Stimulated activated CD8-positive, alpha-beta memory T cell treated with anti-CD3 and anti-CD28 coated beads, Interleukin-12 subunit alpha, Interleukin-12 subunit beta, amount 100 ng/mL, for 1 hour (primary cell): ENCODE measurements at places on chromosomes 5 and 9.

- no peak for DNase-seq
Observed at GRCh38 chr9:6896562-6896961, 138.8 kb downstream of the KDM4C start.

- no peak for DNase-seq
Observed at GRCh38 chr9:99962680-99963261, 56.3 kb downstream of the STX17 start.

- no peak for DNase-seq
Observed at GRCh38 chr5:548256-548655, 24.0 kb upstream of the SLC9A3 start.

- no peak for DNase-seq
Observed at GRCh38 chr5:132433141-132433540, 57.4 kb downstream of the IRF1 start.

DNA sequence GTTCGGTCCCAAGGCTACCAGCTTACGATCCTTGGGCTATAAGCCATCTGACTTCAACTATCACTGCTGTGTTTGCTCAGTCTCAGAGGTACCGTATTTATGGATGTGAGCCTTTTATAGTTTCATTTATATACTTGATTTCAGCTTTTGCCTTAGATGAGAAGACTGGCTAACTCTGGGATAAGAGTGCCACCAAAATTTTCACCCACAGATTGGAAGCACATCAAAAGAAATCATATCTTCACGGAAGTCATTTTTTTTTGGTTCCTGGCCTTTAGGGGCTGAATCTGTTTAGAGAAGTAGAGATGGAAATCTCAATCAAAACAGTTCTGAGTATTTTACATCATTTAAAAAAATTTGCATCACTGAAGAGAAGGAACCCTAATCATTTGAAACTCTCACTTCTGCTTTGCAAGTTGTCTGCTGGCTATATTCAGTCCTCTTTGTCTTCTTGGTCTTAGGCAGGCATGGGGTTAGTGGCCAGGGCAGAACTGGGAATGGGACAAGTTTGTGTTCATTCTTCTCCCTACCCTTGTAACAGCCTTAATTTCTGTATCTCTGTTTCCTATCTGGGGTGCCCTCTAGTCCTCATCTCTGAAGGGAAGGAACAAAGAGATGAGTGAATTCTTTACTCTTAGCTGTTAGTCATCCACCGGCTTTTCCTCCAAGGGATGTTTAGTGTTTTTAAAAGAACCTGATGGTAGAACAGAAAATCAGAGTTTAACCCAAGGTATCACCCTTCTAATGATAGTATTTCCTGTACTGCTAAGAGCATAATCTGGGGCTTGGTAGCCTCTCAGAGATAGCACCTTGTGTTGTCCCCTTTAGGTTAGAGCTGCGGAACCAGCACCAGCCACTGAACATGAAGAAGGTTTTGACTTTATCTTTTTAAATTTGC, 14.1 kb upstream of the TNFAIP8 start:
- DNase-seq, result no peak

DNA sequence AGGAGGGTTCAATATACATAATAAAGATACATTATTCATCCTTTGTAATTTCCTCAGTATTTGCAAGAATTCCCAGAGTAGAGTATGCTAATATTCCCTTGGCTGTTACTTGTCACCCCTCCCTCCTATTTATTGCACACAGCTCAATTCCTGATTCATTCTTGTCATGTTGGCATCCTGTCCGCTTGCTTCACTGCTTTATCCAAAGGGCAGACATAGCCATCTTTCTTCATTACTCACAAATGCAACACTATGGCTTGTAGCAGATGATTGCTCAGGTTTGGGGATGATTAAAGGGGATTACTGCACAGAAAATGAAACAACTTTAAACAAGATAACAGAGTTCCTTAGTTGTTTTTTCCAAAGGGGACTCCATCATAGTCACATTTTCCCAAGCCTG, 1.2 kb upstream of the IL33 start:
- DNase-seq, result no peak

- DNase-seq, result no peak
Observed at GRCh38 chr5:3429962-3430361, 165.7 kb upstream of the IRX1 start.

DNA sequence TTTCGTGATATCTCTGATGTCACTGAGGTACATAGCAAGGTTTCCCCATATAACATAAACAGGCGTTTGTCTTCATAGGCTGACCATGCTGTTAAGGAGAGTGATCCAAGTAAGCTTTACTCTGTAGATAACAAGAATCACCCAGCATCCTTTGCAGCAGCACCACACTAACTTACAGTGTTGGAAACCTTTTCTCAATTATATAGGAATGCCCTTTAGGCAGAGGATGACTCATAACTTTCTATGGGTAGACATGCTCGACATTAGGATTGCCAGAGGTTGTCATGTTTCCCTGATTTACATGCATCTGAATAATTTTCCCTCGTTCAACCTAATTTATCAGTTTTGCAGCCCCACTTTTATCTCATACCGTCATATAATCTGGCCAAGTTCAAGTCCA, 870.0 kb upstream of the CDH9 start:
- no peak for DNase-seq

- DNase-seq, result no peak
Observed at GRCh38 chr5:90510438-90510837, 18.9 kb downstream of the LYSMD3 start.

GRCh38 chr5:94690778-94691177, 72.3 kb downstream of the SLF1 start:
- DNase-seq, result no peak

DNA sequence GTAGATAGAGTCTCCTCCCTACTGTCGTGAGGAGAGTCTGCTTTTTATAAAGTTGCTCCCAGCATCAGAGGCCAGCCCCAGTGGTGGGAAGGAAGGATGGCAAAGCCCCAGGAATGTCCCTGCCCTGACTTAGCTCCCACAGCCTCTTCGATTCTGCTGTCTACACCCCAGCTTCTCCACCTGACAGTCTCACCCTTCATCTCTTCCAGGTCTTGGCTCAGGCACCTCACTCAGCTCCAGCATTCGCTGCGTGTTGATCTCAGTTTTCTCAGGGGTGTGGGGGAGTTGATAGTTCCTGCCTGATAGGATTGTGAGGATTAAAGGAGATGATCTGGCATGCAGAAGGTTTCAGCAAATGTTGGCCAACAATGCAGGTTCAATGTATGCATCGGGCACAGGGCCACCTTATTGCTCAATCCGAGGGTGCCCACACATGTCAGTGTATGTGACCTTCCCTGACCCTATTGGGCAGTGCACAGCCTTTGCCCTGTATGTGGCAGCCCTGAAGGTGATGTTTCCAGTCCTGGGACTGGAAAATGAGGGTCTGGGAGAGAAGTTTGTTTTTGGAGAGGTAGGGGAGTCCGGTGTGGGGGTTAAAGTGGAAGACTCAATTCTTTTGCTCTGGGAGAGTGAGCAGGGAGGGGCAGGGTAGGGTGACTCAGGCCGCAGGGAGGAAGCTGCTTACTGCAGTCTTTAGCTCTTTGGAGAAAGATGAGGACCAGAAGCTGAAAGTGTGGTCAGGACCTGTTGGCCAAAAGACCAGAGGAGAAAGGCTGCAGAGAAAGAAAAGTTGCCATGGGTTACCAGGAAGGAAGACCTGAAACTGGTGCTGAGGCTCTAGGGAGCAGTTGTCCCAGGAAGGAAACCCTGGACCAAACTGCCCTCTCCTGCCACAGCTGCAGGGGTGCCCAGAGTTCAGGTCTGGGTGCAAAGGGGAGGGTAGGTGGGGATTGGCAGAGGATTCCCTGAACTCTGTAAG, 153.2 kb downstream of the MACROH2A1 start:
- no peak for DNase-seq

DNA sequence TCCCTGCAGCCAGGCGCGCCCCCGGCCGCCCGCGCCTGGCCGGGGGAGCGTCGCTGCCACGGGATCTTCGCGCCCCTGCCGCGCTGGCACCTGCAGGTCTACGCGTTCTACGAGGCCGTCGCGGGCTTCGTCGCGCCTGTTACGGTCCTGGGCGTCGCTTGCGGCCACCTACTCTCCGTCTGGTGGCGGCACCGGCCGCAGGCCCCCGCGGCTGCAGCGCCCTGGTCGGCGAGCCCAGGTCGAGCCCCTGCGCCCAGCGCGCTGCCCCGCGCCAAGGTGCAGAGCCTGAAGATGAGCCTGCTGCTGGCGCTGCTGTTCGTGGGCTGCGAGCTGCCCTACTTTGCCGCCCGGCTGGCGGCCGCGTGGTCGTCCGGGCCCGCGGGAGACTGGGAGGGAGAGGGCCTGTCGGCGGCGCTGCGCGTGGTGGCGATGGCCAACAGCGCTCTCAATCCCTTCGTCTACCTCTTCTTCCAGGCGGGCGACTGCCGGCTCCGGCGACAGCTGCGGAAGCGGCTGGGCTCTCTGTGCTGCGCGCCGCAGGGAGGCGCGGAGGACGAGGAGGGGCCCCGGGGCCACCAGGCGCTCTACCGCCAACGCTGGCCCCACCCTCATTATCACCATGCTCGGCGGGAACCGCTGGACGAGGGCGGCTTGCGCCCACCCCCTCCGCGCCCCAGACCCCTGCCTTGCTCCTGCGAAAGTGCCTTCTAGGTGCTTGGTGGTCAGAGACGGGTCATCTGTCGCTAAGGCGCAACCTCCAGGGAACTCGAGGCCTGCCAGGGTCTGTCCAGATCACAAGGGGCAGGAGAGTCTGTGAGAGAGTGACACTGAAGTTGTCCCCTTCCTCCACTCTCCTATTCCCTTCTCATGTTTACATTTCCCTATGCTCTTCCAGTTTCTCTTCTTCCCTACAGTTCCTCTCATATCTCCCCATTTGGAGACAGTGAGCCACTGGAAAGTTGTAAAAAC, 1.3 kb downstream of the GPR150 start:
- no peak for DNase-seq

DNA sequence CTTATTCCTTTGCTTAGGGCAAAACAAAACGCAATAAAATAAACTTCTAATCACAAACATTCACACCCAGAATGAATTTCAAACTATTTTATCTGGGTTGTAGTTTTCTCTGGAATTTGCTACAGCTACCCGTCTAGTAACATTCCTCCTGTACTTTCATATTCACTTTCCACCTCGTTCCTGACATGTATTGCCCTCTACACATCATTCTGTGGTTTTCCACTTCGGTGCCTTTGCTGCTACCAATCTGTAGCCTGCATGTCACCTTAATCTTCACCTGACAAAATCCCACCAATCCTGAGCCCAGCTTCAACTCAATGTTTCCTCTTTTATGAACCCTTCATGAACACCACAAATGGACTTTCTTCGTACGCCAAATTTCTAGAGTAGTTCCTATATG, 694.1 kb upstream of the C9orf72 start:
- DNase-seq, result no peak

DNA sequence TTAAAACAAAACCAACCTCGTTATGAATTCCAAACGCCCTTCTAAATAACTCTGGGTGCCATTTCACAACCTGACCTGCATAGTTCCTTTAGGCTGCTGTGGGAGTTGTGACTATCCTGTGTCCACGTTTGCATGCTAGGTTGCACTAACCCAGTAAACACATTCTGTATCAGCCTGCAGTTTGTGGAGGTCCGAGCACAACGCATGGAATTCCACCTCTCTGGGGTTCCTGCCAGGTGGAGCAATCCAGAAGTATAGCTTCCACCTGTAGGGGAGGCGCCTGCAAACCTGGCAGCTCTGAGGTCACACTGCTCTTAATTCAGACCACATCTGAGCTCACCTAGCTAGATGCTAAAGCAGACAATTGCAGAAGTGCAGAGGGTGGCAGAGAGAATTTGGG, 57.2 kb downstream of the MARCHF3 start:
- no peak for DNase-seq

GRCh38 chr9:94746541-94747370, 20.3 kb downstream of the AOPEP start:
- no peak for DNase-seq

DNA sequence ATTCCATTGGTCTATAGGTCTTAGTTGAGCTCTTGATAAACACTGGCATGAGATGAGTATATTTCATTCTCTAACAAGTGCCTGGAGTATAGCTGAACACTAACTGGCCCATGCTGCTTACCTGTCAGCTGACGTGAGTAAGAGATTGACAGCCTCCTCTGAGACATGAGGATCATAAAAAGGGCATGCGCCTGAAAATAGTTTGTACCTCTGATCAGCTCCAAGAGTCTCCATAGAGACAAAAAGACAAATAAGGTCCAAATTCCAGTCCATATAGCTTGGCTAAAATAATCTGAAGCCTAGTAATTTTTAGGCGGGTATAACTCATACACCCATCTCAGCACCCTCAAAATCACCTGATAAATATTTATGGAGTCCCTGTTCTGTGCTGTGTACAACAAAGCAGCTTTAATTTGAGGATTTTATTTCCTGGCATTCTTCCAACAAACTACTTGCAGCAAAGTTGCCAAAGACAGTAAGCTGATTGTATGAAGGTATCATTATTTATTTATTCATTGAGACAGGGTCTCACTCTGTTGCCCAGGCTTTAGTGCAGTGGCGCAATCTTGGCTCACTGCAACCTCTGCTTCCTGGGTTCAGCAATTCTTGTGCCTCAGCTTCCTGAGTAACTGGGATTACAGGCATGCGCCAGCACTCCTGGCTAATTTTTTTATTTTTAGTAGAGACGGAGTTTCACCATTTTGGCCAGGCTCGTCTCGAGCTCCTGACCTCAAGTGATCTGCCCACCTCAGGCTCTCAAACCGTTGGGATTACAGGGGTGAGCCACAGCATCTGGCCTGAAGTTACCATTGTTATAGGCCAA, 16.2 kb upstream of the FSD1L start:
- DNase-seq, result no peak

- DNase-seq, result no peak
Observed at GRCh38 chr9:122133263-122133983, 26.2 kb downstream of the NDUFA8 start.

GRCh38 chr5:43661102-43661501, 58.1 kb downstream of the NNT start:
- no peak for DNase-seq

DNA sequence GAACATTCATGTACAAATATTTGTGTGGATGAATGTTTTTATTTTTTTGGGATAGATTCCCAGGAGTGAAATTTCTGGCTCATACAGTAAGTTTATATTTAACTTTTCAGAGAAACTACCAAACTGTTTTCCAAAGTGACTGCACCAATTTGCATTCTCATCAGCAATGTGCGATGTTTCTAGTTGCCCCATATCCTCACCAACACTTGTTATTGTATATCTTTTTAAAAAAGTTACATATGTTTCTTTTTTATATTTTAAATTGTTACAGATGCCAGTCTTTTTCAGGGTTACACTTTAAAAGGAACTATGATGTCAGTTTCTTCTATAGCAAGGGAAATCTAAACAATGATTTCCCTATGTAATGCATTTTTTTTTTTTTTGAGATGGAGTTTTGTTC, 49.1 kb upstream of the SEMA4D start:
- DNase-seq, result no peak

DNA sequence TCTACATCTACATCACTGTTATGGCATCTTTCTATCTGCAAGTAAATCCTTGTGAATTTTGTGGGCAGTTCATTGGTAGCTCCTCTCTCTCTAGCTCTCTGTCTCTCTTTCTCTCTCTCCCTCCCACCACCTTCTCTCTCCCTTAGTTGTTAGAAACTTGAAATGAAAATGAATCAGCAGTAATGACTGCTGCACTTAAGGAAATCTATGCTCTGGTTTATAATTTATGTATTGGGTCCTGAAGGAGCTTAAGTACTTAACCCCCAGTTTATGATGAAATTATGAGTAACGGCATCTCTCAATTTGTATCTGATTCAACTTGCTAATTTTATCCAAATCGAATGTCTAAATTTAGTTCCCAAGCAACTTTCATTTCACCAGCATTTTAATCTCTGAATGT, 52.0 kb upstream of the PTGER4 start:
- no peak for DNase-seq
